ENCODE measurements at places on chromosomes 16 and 17. TPM values are rescaled to one million over a fixed set of nuclear protein-coding genes. Genes with fewer than 3 reads are reported as not detected.

- H3K4me1 ChIP-seq, result no peaks in the 10 kb centered on the region
- H3K4me3 ChIP-seq, result no peak overlapping the region
Observed at GRCh38 chr16:14236401-14236800, 165.3 kb downstream of the MRTFB start.

DNA sequence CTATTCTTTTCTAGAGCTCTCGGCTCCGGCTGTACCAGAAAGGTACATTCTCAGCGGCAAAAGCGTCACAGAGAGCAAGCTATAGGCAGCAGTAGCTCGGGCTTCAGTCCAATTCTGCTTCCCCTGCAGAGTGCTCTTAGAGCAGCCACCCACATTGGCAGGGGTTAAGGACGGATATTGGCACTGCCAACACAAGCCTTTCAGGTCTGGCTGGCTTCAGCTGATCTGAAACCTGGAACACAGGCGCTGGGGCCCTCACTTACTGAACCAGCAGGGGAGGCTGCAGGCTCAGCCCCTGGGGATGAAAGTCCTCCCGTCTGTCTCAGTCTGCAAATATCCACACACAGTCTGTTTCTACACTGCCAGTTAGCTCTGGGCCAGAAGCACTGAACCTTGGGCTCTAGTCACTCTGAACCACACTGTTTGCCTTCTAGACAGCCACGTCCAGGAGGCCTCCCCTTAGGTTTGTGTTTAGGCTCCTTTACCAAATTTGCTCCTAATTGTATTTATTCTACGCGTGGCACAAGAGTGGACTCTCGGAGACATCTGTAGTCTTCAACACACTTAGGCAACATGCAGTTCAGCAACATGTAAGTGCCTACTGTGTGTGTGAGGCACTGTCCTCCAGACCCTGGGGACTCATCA, 40.1 kb downstream of the HIC1 start:
- H3K36me3 ChIP-seq, result peaks cover 8% of the 10 kb centered on the region
- DNase-seq, result no peak
- H3K27ac ChIP-seq, result no peak overlapping the region
- H3K4me1 ChIP-seq, result peaks cover 13% of the 10 kb centered on the region
- H3K4me3 ChIP-seq, result no peak overlapping the region

GRCh38 chr16:80759419-80760162, 44.8 kb downstream of the CDYL2 start:
- no peaks in the 10 kb centered on the region for H3K36me3 ChIP-seq
- H3K27me3 ChIP-seq, result no peaks in the 10 kb centered on the region
- no peaks in the 10 kb centered on the region for H3K4me1 ChIP-seq
- no peak for DNase-seq
- H3K27ac ChIP-seq, result no peak overlapping the region

DNA sequence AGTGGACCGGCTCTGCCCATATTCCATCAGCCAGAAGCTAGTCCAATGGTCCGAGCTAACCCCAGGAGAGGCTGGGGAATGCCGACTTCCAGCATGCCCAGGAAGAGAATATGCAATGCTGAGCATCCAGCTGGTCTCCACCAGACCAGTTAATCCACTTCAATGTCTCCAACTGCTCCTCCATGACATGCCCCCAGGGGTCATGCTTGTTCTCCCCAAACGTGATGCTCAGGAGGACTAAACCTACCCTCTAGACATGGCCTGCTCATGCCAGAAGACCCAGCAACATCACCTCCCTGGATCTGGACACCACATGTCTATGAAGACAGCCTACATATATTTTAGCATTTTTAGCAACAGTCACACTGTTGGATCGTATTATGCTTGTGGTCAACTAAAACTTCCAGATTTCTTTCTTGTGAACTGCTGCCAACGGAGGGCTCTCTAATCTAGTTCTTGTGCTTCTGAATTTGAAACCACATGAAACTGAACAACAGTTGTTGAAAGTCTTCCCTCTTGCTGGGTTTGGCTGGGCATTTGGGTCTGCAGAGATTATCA, 245.1 kb downstream of the SOX9 start:
- H3K27ac ChIP-seq, result no peak overlapping the region
- H3K36me3 ChIP-seq, result no peaks in the 10 kb centered on the region
- DNase-seq, result no peak
- no peaks in the 10 kb centered on the region for H3K4me1 ChIP-seq
- H3K27me3 ChIP-seq, result no peaks in the 10 kb centered on the region
- H3K4me3 ChIP-seq, result no peak overlapping the region

DNA sequence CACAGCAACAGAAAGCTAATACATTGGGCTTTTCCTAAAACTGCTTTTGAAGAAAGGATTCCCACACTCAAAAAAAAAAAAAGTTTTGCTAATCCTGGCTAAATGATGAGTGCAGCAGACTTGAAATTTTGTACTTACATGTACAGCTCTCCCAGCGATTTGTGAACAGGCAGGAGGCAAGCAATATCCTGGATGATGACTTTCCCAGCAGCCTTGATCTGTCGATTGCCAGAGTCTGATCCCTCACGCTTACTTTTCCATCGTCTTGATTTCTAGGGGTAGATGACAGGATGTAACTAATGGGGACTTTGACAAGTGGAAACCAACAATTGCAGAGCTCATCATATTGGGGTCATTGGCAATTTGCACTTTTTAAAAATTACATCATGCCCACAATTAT, 91.4 kb downstream of the WDR59 start:
- peaks cover 4% of the 10 kb centered on the region for H3K36me3 ChIP-seq
- H3K27me3 ChIP-seq, result no peaks in the 10 kb centered on the region
- no peak for DNase-seq
- H3K27ac ChIP-seq, result no peak overlapping the region
- no peak overlapping the region for H3K4me3 ChIP-seq

GRCh38 chr17:80817861-80818260, 173.8 kb upstream of the CHMP6 start:
- no peak overlapping the region for H3K27ac ChIP-seq
- H3K4me3 ChIP-seq, result no peak overlapping the region
- DNase-seq, result no peak
- peaks cover 5% of the 10 kb centered on the region for H3K4me1 ChIP-seq

GRCh38 chr16:66714062-66714461, 17.5 kb upstream of the CMTM4 start:
- no peak for DNase-seq
- no peaks in the 10 kb centered on the region for H3K4me1 ChIP-seq
- H3K36me3 ChIP-seq, result no peaks in the 10 kb centered on the region

GRCh38 chr16:29825145-29826044, 5.1 kb downstream of the MVP start:
- no peak overlapping the region for H3K4me3 ChIP-seq
- peaks cover 45% of the 10 kb centered on the region for H3K4me1 ChIP-seq
- peaks cover 11% of the 10 kb centered on the region for H3K36me3 ChIP-seq
- H3K27me3 ChIP-seq, result no peaks in the 10 kb centered on the region

DNA sequence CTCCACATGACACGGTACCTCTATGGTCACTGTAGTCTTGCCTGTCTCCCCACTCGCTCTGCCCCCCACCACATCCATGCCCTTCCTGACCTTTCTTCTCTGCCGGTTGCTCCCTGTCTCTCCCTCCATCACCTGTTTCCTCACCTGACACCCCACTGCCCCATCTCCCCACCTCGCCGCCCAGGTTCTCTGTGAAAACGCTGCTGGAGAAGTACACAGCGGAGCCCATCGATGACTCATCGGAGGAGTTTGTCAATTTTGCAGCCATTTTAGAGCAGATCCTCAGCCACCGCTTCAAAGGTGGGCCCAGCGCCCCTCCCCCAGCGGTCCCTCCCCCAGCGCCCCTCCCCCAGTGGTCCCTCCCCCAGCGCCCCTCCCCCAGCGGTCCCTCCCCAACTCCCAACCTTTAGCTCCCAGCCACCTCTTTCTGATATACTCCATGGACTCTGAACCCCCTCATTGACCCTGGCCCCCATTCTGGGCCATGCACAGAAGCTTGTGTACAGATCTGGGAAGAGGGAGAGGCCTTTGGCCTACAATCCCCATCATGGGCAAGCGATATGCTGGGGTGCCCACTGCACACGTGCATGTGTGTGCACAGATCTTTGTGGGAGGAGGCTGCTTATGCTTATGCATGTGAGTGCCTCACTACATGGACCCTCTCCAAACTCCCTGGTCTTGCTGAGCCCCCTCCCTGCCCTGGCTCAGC, 4.1 kb downstream of the RUNDC3A start:
- H3K27ac ChIP-seq, result no peak overlapping the region
- H3K4me1 ChIP-seq, result peaks cover 14% of the 10 kb centered on the region
- H3K36me3 ChIP-seq, result no peaks in the 10 kb centered on the region
- H3K4me3 ChIP-seq, result no peak overlapping the region
- no peak for DNase-seq

DNA sequence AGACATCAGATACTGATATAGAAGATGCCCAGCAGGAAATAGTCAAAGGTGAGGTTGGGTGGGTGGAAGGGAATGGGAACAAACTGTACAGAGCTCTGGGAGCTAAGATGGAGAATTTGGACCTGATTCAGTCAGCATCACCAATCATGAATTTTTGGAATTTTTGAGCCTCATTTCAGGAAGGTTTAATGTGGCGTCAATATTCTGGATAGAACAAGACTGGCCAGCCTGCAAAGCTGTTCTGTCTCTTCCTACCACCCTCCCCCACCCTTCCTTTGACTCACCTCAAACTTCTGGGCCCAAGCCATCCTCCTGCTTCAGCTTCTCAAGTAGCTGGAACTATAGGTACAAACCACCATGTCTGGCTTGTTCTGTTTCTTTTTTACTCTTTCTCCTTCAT, 32.6 kb downstream of the CTCF start:
- no peak for DNase-seq
- H3K27ac ChIP-seq, result no peak overlapping the region
- no peak overlapping the region for H3K4me3 ChIP-seq
- H3K4me1 ChIP-seq, result peaks cover 3% of the 10 kb centered on the region
- H3K36me3 ChIP-seq, result peaks cover 13% of the 10 kb centered on the region

GRCh38 chr16:71303938-71304337, 14.7 kb upstream of the CMTR2 start:
- no peaks in the 10 kb centered on the region for H3K4me1 ChIP-seq
- no peak overlapping the region for H3K27ac ChIP-seq
- H3K36me3 ChIP-seq, result no peaks in the 10 kb centered on the region
- peaks cover 9% of the 10 kb centered on the region for H3K27me3 ChIP-seq
- no peak for DNase-seq

DNA sequence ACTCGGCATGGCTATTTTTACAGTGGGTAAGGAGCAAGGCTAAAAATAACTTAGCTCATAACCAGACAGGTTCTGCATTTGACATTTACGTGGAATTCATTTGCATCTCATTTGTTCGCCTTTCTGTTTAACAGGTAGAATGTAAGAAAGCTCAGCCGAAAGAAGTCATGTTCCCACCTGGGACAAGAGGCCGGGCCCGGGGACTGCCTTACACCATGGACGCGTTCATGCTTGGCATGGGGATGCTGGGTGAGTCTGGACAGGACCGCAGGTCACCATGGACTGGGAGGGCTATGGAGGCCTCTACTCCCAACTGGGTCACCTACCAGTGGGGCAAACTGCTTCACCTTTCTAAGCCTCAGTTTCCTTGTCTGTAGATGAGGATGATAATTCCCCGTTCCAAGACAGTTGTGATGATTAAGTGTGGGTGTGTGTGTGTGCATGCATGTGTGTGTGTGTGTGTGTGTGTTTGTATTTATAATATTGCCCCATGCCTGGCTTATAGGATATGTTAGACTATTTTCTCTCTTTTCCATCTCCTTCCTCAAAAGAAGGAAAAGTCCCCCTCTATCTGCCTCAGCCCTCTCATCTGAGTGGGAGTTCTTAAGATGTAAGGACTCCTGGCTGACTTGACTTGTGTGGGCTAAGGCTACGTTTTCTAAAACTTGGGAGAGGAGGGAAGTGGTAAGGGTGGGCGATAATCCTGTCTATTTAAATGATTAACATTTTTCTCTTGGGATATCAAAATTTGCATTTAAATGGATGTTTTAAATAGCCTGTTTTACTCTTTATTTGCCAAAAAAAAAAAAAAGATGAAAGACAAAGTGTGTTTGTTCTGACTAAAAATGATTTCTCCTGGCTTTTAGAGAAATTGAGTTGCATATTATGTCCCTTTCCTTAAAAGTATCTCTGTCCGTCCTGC, 129.0 kb downstream of the CCDC182 start:
- no peak overlapping the region for H3K4me3 ChIP-seq
- H3K27me3 ChIP-seq, result no peaks in the 10 kb centered on the region
- H3K4me1 ChIP-seq, result peaks cover 2% of the 10 kb centered on the region
- no peak for DNase-seq
- H3K27ac ChIP-seq, result no peak overlapping the region

DNA sequence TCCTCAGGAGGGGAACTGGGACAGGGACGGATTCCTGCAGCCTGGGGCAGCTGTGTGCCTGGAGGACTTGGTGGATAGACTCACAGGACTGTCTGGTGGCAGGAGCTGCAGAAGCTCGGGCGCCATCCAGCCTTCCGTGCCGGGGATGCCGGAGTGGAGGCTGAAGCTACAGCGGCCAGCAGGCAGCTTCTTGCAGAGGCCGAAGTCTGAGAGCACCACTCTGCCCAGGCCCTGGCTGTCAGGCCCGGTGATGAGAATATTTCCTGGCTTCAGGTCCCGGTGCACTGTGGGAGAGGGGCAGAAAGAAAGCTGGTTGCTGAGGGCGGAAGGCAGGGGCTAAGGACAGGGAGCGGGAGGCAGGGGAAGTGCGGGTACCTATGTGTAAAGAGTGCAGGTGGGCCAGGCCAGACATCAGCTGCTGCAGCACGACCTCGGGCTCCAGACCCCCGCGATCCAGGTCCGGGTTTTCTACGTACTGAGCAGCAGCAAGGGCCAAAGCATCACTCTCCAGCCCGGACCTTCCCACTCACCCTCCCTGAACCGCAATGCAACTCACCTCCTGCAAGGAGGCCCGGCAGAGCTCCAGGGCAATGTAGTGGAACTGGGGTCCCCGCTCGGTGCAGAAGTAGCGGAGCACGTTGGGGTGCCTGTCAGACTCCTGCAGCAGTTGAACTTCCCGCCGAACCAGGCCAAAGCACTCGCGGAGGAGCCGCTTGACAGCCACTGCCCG, 16.1 kb downstream of the PLK1 start:
- H3K27me3 ChIP-seq, result peaks cover 7% of the 10 kb centered on the region
- H3K36me3 ChIP-seq, result peaks cover 3% of the 10 kb centered on the region
- no peaks in the 10 kb centered on the region for H3K4me1 ChIP-seq
- H3K4me3 ChIP-seq, result no peak overlapping the region
- no peak for DNase-seq

GRCh38 chr16:88811769-88812512, at the start of gene APRT:
Gene APRT (minus strand): TSS chr16:88811928. CDS start chr16:88811899, 29 bp downstream.
- H3K36me3 ChIP-seq, result peaks cover 8% of the 10 kb centered on the region
- no peaks in the 10 kb centered on the region for H3K27me3 ChIP-seq
- H3K4me3 ChIP-seq, result peak within 1 kb of the TSS; percentile 86
- peak within 1 kb of the TSS; percentile 63 for H3K27ac ChIP-seq

GRCh38 chr17:1714980-1715802, 5.0 kb upstream of the TLCD2 start:
- DNase-seq, result peak; percentile 19
- H3K27ac ChIP-seq, result no peak overlapping the region
- H3K4me1 ChIP-seq, result peaks cover 19% of the 10 kb centered on the region
- H3K27me3 ChIP-seq, result no peaks in the 10 kb centered on the region

The CEMP1 gene
- total RNA-seq, result 3.1 TPM

The ABCC12 gene
- not detected for total RNA-seq

The PLD6 gene
- 16.1 TPM for total RNA-seq

The NOG gene
- 16.3 TPM for total RNA-seq

The CIBAR2 gene
- total RNA-seq, result not detected

The SLFN12L gene
- 113 TPM for total RNA-seq

The JPH3 gene
- total RNA-seq, result not detected

The GPR139 gene
- total RNA-seq, result not detected

The RAC3 gene
- 3.7 TPM for total RNA-seq

Data from T-cell (primary cell).